ENCODE measurements at places on chromosomes 7 and 10.

GRCh38 chr7:32093415-32094408 lies 23.5 kb upstream of the PDE1C start:
- DNase-seq: no peak

GRCh38 chr7:139362302-139362701 lies 2.6 kb downstream of the LUC7L2 start:
- DNase-seq: no peak

DNA sequence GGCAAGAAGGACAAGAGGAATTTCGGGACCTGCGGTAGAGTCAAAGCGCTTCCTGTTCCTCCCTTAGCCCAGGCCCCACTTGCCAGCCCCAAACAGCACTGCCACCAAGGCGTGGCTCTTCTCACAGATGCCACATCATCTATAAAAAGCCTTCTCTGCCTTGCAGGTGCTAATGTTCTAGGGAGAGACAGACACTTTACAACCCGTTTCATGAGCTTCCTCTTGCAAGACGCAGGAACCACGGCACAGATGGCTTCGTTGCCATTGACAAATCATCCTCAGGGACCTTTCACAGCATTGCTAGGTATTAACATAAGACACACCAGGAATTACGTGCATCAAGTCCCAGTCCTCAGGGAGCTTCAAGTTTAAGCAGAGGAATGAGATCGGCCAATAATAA lies 180.9 kb downstream of the JCAD start:
- no peak for DNase-seq

DNA sequence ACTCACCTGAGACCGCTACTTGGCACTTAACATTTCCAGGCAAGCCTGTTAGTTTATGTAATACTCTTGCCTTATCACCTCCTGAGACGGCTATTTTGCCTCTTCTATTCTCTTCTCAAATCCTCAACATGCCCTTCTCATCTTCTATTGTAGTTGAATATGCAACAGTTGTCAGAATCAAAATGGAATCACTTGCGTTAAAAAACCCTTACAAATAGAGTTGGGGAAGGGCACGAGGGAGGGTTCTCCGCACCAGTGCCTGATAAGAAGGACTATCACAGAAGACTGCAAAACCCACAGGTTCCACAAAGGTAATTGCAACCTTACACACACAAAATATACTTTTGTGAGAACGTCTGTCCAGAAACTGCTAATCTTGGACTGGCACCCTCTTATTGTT lies 57.4 kb downstream of the ZNF783 start:
- DNase-seq: no peak

- DNase-seq: no peak
Observed at GRCh38 chr7:117008886-117009531, 55.7 kb downstream of the ST7 start.

GRCh38 chr10:131648386-131649020 lies 252.3 kb upstream of the PPP2R2D start:
- DNase-seq: no peak

DNA sequence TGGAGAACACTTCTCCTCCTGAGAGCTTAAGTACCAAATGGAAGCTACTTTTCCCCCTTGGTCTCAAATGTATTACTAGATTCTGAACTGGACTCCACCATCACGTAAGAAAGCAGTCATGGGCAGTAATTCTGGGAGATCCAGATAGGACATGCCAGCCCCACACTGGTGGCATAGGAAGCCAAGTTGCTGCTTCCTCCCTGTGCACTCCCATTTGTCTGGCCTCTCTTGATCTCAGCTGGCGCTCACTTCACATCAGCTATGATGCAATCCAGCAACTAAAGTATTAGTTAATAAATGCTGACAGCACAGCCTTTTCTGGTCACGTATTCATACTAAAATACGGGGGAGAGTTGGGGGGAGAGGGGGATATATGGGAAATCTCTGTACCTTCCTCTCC lies 3.4 kb upstream of the IL6 start:
- no peak for DNase-seq

- no peak for DNase-seq
Observed at GRCh38 chr7:101924171-101924570, 106.7 kb downstream of the CUX1 start.
